ENCODE measurements at places on chromosomes 1 and 21.

- DNase-seq: no peak
These were observed 9.6 kb upstream of the GUCA2A start for GRCh38 chr1:42173961-42174735.

DNA sequence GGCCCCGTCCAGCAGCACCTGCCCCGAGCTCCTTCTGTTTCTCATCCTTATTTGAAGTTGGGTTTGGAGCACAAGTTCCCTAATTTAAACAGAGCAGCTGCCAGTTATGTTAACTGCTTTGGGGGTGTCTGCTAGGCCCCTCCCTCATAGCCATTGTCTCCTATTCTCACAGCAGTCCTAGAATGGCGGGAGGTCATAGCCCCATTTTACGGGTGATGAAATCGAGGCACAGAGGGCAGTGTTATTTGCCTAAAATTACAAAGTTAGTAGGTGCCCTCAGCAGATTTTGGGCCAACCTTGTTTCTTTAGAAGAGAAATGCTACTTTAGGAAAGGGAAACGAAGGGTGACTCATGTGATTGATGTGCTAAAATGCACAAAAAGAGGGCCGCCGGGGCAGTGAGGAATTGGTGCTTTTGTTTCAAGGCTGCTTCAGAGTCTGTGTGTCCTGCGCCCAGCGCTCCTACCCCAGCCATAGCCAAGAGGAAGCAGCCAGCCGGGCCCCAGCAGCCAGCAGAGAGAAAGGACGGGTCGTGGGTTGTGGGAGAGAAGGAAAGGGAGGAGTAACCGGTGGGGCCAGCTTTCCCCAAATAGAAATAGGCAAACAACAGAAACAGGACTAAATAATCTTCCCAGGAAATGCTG is 13.0 kb downstream of the VANGL1 start:
- DNase-seq: no peak

- no peak for DNase-seq
These were observed 42.0 kb upstream of the CLSTN1 start for GRCh38 chr1:9865724-9866123.

- no peak for DNase-seq
These were observed 37.9 kb upstream of the RC3H1 start for GRCh38 chr1:174060090-174060489.

DNA sequence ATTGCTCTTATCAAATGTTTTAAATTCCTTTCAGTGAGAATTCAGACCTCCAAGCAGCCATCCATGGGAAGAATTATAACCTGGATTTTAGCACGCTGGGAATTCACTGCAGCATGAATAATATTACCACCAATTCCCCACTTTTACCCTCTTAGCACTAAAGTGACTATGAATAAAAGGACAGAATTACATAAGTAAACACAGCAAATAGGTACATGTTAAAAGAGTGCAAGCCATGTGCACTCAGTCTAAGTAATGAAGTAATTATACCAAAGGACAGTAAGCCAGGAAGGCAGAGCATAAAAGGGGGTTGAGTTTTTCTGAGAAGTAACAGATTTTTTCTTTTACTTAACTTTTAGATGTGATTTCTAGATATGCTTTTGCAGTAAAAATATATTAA is 176.3 kb downstream of the DENND1B start:
- no peak for DNase-seq

GRCh38 chr21:18041012-18041411 is 203.6 kb upstream of the CHODL start:
- DNase-seq: no peak

GRCh38 chr1:17472814-17473213 is 33.3 kb upstream of the RCC2 start:
- DNase-seq: no peak

DNA sequence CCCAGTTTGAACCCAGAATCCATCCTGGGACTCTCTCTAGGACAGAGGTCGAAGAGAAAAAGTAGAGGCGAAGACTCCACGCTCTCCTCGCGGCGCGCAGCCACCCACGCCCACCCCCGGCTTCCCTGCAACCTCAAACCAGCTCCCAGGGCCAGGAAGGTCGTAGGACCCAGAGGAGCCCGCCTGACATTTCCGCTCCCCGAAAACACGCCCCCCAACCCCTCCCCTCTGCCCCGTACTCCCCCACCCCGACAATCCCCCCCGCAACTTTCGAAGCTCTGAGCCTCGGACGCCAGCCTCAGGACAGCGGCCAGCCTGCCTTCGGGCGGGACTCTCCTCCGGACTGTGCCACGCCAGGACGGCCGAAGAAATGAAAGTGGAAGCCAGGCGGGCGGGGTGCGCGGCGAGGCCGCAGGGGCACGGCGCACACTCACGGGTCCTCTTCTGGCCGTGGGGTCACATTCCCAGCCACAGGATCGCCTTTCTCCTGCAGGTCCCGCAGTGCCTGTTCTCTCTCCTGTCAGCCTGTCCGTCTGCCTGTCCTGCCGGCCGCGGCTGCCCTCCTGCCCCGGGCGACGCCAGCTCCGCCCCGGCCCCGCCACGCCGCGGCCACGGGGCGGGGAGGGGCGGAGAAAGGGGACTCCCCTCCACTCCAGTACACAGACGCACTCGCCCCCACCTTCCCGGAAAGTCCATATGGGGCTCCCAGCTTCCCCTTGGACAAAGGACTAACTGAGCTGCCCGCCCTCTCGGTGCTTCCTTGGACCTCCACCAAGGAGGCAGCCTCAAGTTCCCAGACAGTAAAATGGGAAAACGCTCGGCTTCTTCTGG is at the start of gene MOB3C:
Gene MOB3C, minus strand, starts transcription at position 535 of the 831 bp plus-strand sequence. CDS start 3,490 bp downstream, outside the sequence.
- peak; percentile 88 for DNase-seq

- no peak for DNase-seq
These were observed 601 bp downstream of the CEPT1 start for GRCh38 chr1:111140680-111140967.

GRCh38 chr1:225823811-225824261 is 13.9 kb downstream of the EPHX1 start:
- DNase-seq: no peak

Measured in Peyer's patch (tissue), 4 donors.